ENCODE measurements at places on chromosomes 4 and X.
A peak's percentile ranks its signal among the peaks of the same experiment; 100 is the strongest.

DNA sequence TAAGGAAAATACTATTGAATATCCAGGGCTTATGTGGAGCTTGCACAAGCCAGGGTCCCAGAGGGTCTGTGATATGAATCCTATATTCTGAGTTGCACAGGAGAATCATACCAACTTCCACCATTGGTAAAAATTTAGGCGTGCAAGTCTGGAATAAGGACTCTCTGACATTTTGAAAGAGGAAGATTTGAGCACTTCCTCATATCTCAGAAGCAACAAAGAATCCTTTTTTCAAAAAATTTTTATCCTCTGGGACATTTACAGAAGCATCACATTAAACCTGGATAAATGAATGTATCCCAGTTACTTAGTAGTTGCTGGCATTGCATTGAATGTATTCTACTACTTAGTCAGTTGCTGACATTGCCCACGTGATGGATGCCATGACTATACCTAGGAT, 24.2 kb upstream of the CAMK2D start:
- DNase-seq, result no peak

DNA sequence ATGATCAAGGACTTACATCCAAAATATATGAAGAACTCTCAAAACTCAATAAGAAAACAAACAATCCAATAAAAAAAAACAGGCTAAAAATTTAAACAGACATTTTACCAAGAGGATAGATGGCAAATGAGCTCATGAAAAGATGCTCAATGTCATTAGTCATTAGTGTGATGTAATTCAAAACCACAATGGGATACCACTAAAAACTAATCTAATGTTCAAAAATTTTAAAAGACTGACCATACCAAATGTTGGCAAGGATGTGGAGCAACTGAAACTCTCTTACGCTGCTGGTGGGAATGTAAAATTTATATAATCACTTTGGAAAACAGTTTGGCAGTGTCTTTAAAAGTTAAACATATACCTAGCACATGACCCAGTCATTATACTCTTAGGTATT, 43.7 kb downstream of the RPS6KA6 start:
- no peak for DNase-seq

DNA sequence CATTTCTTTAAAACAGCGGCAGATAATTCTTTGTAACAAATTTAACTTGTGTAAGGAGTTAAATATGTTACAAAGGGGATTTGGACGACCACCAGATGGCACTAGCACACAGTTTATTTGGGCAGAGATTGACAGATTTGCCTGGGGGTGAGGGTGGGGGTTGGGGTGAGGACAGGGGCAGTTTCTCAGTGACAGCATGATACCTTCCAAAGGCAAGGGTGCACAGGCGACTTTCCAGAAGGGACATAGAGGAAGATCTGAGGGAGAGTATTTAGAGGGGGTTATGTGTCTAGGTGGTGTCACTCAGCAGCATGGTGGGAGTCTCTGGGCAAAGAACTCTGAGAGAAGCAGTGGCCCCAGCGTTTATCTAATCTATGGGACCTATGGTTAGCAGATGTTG, 9.6 kb upstream of the TMA16 start:
- DNase-seq, result peak; percentile 60

DNA sequence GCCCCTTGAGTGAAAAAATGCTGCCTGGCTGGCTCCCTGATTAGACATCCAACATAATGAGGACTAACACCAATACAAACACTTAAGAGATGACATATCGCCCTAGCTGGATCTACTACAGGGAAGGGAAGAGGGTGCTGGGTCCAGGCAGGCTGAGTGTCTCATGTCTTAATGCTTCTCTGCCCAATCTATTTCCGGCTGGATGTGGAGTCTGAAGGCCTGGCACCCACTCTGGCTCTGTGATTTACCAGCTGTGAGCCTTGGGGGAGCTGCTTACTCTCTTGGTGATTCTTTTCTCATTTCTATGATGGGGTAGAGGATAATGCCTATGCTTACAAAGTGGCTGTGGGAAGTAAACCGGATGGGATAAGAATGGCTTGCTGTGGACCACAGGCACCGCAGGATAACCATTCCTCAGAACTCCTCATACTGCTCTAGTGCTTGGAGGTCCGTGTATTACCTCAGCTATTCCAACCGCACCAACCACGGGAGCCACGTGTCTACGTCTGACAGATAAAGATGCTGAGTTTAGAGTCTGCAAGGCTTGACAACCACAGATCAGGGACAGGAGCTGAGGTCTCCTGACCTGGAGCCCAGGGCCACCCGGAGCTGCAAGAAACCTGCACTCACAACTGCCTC, 161.7 kb downstream of the AFAP1 start:
- DNase-seq, result no peak

DNA sequence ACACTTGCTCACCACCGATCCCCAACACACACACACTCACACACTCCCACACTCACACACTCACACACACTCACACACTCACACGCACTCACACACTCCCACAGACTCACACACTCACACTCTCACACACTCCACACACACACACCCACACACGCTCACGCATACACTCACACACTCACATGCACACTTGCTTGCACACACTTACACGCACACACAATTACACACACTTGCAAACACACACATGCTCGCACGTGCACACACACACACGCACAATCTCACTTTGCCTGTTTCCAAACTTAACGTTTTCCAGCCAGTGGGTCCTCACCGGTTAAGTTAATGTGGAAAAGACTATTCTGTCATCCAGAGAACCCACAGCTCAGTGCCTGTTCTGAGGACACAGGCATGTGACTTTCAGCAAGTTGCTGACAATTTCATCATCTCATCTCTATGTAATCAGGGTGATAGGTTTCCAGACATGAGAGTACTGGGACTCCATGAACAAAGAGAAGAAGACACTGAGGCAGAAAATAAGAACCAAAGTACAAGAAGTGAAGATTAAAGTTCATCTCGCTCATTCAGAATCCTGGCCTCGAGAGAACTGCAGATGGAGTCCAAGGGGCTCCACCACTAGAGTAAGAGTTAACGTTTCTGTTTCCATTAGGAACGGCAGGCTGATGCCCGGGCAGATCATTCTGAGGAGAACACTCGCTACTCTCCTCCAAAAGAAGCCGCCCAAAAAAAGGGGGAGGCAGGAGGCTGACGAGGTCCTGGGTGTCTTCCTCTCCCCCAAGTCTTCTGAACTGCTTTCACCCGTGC, 153.2 kb upstream of the FRG1 start:
- no peak for DNase-seq

GRCh38 chr4:48042979-48043461, 26.4 kb downstream of the NIPAL1 start:
- no peak for DNase-seq

DNA sequence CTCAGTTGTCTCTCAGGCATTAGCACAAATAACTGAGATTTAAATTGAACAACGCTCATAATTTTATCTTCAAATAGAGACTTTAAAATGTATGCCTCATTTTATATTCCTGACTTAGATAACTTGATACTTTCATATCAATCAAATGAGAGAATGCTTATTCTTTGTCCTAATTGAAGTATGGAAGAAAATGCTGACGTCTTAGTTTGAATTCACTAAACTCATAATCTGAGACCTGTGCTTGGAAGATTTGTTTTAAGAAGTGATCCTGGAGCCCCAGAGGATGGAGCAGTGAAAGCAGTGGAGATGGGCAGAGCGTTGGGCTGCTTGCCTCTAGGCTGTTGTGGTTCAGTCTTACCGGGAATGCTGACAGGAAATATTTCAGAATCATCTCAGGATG, 76.1 kb downstream of the ZNF518B start:
- no peak for DNase-seq

DNA sequence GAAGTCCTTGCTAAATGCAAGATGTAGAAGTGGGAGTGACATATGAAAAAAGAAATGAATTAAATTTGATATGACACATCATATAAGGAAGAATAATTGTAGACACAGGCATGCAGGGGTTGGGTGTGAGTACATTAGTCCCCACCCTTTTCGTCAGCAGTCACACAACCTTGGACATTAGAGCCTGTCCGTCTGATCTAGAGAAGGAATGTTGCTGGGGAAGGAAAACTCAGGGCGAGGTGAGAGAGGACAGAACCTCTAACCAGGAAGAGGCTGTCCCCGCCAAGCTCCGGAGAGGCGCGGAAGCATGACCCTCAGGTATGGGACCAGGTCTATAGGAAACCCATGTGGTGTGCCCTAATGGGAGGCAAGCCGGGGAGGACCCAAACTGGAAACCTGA, 102.1 kb downstream of the RELL1 start:
- DNase-seq, result no peak

GRCh38 chr4:2441393-2442174, 22.8 kb downstream of the CFAP99 start:
- peak; percentile 88 for DNase-seq

- DNase-seq, result peak; percentile 21
Observed at GRCh38 chrX:2965965-2966364, 36.8 kb upstream of the ARSD start.

DNA sequence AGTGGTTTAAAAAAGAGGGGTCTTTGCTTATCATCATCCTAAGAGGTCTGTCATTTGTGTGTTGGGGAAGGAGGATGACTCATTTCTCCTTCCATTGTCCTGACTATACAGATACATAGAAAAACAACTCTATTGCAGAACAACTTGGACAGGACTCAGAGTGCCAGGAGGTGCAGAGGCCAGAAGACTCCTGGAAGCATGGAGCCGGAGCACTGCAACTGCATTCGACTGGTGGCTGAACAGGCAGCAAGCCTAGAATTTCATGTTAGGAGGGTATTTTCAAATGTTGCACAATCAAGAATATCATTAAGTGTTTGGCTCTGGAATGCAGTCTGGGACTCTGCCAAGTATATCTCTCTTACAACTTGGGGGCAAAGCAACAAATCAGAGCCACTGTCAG, 35.0 kb upstream of the MAML3 start:
- DNase-seq, result no peak

GRCh38 chrX:8044947-8045346, 117.7 kb upstream of the PNPLA4 start:
- no peak for DNase-seq

DNA sequence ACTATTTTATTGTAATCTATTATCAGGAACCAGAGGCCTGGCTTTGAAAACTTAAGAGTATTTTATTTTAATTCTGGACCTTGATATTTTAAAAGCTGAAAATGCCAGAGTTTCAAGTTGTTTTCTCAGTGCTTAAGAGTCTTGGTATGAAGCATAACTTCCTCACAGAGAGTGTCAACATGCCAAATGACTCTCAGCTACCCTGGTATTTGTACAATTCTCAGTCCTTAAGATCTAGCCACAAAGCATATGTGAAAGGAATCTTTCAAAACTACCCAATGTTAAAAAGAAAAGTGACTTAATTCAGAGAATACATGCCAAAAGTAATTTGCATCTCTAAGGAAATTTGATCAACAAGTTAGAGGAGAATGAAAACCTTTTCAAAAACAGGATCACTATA, 171.9 kb downstream of the DKK2 start:
- no peak for DNase-seq

GRCh38 chr4:24768006-24768405, 27.4 kb upstream of the SOD3 start:
- DNase-seq, result no peak

GRCh38 chr4:39528061-39528465, 824 bp upstream of the UGDH start:
- DNase-seq, result no peak

DNA sequence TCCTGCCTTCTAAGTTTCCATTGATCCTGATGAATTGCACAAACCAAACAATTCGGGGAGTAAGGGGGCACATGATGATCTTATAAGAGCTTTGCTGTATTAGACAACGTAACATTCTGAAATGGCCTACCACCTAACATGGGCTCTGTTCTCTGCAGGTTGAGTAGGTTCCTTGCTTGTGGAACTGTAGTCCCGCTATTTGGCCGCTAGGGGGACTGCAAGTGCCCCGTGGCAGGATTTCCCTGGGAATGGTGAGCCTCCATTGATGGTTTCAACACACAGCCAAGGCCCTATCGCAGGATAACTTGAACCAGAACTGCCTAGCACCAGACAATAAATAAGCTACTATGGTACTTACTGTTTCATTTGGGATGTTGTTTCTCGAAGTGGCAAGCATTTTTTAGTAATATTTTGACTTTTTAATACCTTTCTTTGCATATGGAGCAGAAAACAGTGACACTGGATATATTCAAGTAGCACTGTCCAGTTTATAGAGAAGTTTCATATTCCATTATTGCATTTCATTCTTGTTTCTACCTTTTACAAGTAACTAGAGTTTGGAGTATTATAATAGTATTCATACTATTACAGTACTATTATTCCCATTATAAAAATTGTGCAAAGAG, 11.9 kb downstream of the AR start:
- DNase-seq, result no peak

DNA sequence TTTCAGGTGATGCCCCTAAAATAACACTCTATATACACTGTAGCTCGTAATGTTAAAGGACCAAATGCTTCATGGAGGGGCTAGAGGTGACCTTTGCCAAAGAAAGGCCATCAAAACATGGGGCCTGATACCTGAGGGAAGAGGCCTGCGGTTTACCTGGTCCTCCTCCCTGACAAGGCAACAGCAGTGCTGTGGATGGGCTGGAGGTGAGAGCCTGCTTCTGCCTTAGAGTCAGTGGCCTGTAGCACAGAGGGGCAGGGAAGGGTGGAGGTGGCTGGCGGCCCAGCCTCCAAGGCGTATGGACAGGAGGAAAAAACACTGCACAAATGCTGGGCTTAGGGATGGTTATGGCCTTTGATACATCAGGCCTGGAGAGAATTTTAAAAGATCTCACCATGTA, 137.8 kb upstream of the USP38 start:
- no peak for DNase-seq

DNA sequence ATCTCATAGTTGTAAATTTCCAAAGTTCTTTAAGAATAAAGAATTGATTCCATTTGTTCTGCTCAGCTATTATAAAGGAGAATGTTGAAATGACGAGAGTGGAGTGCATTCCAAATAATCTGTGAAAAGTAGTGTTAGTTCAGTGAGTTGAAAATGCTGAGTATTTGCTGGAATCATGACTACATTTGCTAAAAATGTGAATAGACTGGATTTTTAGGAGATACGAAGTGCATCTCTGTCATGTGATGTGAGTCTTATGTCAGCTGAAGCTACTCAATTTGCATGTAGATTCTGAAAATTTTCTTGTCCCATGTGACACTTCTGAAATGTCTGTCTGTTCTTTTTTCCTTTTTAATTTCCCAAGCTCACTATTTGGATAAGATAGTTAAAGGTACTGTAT, 206.0 kb downstream of the DCTD start:
- no peak for DNase-seq

GRCh38 chr4:128275346-128275745, 12.3 kb downstream of the PGRMC2 start:
- no peak for DNase-seq

DNA sequence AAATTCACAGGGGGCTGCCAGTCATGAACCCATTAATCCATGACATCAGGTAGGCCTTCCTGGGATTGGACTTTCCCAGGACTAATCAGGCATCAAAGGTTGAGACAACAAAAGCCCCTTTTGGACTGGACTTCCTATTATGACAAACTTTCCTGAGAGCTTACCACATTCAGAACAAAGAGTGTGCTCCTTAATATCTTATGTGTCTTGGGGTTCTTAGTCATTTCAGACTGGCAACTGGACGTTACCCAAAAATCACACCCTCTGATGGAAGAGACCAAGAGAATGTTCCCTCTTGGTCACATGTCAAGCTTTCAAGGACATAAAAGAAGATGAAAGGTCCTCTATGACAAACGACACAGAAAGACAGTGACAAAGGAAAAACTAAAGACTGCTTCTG, 31.6 kb upstream of the PPP1R2C start:
- no peak for DNase-seq

GRCh38 chr4:6403400-6403685, 69.1 kb downstream of the PPP2R2C start:
- no peak for DNase-seq

GRCh38 chr4:80033581-80033980, 39.4 kb downstream of the ANTXR2 start:
- DNase-seq, result no peak

- no peak for DNase-seq
Observed at GRCh38 chrX:5674036-5674435, 554.6 kb downstream of the NLGN4X start.
